Midbrain (tissue), 1 donor: ENCODE measurements at places on chromosomes 13 and 19.

GRCh38 chr13:28572871-28573270 lies 77.9 kb upstream of the FLT1 start:
- DNase-seq = no peak

DNA sequence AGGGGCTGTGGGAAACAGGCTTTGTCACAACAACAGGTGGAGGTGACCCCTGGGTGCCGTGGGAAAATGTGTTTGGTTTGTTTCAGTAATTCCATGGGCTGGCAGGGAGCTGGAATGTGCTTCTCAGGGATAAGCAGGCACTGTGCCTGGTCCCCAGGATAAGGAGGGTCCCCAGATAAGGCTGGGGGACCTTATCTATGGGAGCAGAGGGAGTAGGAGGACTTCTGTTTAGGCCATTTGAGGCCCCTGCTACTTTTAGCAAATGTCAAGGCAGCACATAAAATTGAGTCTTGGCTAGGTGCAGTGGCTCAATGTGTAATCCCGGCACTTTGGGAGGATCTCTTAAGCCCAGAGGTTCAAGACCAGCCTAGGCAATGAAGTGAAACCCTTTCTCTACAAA lies 59.5 kb downstream of the KCNC3 start:
- DNase-seq = no peak

DNA sequence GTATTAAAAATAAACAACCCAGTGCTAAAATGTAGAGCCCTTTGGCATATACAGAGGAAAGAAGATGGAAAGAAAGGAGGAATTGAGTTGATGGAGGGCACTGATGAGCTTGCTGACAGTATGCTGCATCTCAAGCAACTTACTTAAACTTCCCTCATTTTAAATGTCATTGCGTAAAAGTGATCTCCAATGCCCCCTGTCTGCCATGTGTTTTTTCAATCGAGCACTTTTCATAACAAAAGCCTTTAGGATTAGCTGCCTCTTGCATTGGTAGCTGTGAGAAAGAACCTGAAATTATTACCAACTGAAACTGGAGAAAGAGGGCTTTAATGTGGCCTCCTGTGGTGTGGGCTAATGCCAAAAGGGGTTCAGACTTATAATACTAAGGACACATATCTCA lies 541.6 kb downstream of the SUCLA2 start:
- DNase-seq = no peak

DNA sequence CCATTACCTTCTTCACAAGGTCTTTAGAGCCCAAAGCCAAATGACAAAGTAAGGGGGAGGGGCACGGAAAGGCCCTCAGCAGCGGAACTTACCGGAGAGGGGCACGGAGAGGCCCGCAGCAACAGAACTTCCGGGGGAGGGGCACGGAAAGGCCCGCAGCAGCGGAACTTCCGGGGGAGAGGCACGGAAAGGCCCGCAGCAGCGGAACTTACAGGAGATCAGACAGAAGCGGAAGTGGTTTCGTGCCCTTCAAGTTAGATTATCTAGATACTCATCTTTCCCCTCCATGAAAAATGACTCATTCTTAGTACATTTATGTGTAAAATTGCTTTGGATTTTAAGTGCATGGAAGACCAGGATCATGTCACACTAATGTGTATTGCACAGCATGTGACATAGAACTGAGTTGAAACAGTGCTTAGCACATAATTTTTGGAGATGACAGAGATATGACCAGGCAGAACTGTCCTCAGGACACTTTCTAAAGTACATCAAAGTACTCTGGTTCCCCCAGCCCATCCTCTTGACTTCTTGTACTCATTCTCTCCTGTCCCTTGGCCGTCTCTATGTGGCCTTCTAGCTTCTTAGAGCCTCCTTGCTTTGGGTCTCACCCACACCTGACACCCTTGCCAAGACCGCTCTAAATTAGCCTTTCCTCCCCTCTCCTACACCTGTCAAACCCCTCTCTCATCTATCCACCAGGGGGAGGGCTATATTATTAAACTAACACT lies 25.7 kb upstream of the TPTE2 start:
- DNase-seq = no peak

GRCh38 chr19:49790866-49791265 lies 22.2 kb downstream of the FUZ start:
- DNase-seq = no peak

GRCh38 chr13:20348018-20348417 lies 115.9 kb upstream of the GJB6 start:
- DNase-seq = no peak

GRCh38 chr13:73820688-73821087 lies 313.5 kb downstream of the KLF12 start:
- no peak for DNase-seq

DNA sequence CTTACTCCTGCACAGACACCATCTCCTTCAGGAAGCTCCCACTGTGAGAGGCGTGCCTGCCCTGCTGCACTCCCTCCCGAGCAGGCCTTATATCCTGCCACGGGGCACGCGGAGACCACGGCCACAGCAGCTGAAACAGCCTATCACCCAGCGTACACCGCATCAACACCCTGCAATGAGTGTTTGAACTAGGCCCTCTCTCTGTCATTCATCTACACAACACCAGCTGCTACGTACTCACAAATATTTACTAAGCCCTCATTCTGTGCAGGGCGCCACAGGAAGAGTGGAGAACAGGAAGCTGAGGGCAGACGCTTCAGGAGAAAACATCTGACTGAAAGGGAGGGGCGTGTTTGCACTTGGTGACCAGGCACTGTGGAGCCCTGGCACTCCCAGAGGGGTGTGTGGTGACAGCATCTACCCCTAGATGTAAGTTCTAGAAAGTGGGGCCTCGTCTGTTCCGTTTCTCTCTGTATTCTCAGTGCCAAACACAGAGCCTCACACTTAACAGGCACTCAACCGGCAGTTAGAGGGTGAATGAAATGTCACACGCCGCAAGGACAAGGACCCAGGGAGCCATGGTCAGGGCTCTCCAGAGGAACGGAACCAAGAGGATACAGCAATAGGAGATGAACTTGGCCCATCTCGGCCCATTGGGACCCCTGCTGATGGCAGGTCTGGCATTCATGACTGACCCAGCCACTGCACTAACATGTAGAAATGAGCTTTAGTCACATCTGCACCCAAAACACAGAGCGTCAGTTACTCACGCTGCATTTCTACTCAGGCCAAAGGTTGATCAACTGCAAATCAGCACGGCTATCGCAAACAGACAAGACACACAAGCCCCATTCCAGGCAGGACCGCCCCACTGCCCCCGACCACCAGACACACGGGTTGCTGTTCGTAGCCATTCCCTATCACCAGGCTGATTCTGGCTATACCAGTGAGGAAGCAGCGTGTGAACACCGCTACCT lies 15.7 kb downstream of the RANBP3 start:
- peak; percentile 34 for DNase-seq

GRCh38 chr19:54162241-54162805 lies 2.8 kb upstream of the LENG1 start:
- DNase-seq = peak; percentile 18

DNA sequence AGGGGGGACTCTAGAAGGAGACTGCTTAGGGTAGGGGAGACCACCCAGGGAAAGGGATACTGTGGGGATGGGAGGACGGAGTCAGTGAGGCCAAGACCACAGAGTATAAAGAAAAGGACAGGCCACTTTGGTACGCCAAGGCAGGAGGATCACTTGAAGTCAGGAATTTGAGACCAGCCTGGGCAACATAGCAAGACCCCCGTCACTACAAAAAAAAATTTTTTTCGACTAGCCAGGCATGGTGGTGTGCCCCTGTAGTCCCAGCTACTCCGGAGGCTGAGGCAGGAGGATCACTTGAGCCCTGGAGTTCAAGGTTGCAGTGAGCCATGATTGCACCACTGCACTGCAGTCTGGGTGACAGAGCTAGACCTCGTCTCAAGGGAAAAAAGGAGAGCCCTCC lies 6.6 kb downstream of the IFNL3 start:
- DNase-seq = no peak

- DNase-seq = no peak
Measured at GRCh38 chr19:18480006-18480691, 41.7 kb downstream of the ELL start.

DNA sequence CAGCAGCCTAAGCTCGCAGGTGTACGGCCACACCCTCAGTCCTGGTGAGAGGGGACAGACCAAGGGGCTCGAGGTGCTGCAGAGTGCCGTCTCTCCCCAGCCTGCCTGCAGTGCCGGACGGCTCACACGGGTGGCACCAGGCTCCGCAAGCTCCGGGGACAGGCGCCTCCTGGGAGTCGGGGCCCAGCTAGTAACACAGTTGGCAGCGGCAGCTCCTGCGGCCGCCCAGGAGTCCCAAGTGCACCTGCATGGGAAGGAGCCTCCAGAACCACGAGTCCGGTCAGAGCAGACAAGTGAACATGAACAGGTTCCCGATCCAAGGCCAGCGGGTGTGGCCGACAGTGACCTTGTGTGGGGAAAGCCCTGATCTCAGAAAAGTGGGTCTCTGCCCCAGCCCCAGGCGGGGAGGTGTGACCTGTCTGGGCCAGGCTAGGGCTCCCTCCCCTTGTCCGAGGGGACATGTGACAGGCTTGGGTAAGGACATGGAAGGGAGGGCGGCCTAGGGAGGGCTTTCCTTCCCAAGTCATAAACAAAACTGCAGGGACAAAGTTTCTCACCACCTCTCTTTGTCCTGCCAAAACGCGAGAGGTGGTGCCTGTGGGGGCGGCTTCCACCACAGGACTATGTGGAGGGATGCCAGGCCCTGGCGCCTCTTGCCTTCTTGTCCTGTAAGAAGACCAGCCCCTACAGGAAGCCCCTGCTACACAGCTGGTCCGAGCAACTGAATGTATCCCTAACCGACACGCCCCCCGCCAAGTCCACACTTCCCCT lies 46.5 kb downstream of the MLLT1 start:
- DNase-seq = no peak

DNA sequence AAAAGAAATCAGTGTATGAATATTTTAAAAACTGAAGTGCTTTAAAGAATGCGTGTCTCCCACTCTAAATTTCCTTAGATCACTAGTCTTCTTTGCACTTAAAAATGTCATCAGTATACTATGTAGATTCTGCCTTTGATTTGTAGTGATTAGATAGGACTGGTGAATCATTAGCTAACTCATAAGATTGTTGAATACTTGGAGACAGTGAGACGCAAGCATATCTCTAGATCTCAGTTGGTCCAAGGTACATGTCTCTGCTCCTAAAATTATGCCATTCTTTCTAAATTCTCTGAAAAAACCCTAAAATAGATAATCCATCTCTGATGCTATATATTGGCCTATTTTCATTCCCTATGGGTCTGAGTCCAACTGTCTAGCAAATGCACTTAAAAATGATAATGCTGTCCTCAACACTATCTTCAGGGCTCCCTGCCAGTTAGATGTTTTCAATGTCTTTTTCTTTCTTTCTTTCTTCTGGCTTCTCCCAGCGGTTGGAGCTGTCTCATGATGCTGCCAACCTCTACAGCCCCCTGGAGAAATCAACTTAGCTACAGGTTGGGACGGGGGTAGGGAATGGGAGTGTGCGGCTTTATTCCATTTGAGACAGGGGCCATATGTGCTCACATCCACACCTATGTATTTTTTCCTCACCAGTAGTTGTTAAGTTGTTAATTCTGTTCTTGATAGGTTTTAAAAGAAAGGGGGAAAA lies 301.0 kb downstream of the NDFIP2 start:
- no peak for DNase-seq

GRCh38 chr13:106835477-106835876 lies 267.5 kb upstream of the ARGLU1 start:
- DNase-seq = no peak

GRCh38 chr19:648305-648704 lies 8.6 kb downstream of the FGF22 start:
- DNase-seq = no peak

DNA sequence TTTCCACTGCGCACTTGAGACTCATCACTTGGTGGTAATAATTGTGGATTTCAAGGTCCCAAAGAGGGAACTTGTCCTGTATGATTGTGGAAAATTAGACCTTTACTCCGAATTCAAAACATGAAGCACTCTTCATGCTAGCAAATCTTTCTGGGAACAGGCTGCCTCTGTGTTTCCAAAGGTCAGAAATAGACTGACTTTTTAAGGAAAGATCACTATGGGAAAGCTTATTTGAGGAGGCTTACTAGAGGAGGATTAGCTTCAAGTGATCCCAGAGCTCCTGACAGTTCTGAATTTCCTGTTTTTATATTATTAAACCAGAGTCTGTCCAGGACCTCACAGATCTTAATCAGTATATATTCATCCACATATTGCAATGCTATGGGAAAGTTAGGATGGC lies 5.5 kb downstream of the WDFY2 start:
- no peak for DNase-seq

DNA sequence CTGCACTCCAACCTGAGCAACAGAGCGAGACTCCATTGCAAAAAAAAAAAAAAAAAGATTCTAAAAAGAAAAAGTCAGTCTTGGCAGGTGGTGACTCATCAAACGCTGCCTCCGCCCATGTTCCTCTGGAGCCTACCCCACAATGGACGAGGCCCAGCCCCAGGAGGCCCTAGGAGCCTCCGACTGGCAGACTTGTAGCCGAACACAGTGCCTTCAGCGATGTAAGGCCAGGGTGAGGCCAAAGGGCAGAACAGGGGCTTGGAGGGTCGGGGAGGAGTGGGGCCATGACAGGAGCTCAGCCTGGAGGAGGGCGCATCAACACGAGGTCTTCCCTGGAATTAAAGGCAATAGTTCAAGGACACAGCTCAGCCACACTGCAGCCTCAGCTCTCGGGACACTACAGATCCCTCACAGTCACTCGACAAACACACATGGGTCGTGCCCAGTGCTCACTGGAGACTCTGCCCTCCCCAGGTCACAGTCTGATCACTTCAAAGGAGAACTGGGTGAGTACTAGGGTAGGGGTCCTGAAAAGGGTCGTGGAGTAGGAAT lies 5.1 kb downstream of the USE1 start:
- DNase-seq = no peak

DNA sequence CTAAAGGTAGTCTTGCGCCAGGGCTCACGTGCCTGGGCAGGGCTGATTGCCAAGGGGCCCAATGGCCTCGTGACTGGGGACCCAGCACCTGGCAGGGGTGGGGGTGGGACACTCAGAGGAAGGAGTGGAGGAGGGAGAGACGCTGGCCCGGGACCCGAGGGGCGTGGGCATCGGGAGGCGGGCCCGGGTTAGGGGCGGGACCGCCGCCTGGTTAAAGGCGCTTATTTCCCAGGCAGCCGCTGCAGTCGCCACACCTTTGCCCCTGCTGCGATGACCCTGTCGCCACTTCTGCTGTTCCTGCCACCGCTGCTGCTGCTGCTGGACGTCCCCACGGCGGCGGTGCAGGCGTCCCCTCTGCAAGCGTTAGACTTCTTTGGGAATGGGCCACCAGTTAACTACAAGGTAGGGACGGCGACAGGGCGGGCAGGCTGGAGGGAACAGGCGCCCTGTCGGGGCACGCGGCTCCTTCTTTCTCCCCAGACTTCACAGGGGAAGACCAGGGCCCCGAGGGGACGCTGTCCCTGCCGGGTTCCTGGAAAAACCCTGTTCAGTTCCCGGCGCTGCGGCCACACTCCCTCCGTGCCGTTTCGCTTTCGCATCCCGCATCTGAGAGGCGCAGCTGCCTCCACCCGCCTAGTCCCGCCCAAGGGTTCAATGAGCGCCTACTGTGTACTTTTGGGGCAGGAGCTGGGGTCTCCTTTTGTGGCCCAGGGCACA lies at the start of gene IFI30:
IFI30 (plus strand) TSS at position 242 of the 717 bp plus-strand sequence; CDS start at position 271, 29 bp downstream.
- peak; percentile 12 for DNase-seq

- peak; percentile 14 for DNase-seq
Measured at GRCh38 chr13:75635828-75636435, at the start of gene LMO7. Gene LMO7, plus strand, starts transcription at chr13:75636330. Its CDS starts 328 bp downstream, at chr13:75636658.
